Stimulated activated CD4-positive, alpha-beta T cell treated with anti-CD3 and anti-CD28 coated beads, TNF-alpha, amount 100 ng/mL, for 1 hour (primary cell): ENCODE measurements at places on chromosomes 4 and X.

DNA sequence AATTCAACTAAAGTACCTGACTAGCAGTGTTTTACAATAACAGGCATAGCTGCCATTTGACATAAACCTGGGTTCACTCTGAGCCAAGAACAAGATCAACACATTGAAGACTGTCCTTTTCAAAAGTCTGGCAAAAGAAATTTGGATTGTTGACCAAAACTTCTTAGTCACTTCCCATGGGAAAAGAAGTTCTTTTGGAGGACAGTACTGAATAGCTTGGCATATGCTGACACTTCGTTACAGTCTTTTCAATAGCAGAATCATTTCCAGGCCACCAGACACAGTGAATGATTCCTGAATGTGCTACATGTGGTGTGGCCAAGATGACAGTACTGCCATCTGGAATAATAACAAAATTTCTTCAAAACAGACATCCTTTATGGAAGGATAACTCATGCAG is 560.3 kb downstream of the GRID2 start:
- no peak for DNase-seq

- DNase-seq = no peak
These were observed 26.8 kb upstream of the FMR1 start for GRCh38 chrX:147884958-147885357.

- DNase-seq = no peak
These were observed 28.6 kb downstream of the RGS12 start for GRCh38 chr4:3321295-3321889.

DNA sequence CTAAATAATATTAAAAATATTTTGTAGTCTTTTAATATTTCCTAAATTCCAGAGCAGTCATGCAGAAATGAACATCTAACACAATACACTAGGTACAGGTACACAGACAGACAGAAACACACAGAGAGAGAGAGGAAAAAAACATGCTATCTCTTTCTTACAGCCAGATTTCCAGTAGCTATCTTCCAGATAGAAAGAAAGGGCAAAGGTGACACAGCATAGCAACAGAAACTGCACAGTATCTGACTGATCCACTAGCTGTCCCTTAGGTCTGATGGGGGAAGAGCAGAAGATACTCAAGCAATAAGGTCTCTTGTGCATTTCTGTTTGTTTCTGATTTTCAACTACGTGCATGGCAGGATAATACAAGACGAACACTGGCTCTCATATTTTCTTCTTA is 7.8 kb downstream of the FBXW7 start:
- no peak for DNase-seq

DNA sequence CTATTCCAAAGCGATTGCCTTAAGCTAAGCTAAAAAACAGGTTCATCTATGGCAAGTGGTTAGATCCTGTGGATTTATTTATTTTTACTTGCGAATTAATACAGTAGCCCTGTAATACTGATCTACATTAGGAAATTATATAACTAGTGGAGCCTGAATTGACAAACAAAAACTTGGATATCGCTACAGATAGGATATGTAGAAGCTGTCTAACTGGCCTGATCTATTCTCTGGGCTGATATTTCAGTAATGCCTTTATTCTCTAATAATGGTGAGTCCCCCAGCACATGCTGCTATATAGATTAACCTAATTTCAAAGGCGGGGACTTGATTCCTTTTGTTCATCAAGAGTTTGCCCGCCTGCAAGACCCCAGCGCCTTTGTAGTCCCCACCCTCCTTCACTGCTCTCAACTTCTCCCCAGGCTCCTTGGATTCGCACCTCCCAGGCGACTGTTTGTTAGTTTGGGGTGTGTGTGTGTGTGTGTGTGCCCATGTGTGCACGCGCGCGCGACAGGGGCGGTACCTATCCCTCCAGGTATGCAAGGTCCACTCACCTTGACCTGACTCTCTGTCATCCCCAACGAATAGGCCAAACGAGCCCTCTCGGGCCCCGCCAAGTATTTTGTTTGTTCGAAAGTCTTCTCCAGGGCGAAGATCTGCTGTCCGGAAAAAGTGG is 3.8 kb downstream of the NKX6-1 start:
- DNase-seq = no peak

DNA sequence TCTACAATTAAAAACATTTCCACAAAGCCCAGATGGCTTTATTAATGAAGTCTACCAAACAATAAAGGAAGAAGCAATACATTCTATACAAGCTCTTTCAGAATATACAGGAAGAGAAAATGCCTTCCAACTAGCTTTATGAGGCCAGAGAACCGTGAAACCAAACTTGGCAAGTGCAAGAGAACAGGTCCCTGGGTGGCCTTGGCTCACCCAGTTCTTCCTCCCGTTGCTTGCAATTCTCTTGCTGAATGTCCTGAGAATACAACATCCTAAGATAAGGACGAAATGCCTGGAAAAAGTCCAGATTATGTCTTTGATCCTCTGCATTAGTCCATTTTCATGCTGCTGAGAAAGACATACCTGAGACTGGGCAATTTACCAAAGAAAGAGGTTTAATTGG is 204.9 kb downstream of the MAD2L1 start:
- no peak for DNase-seq

- no peak for DNase-seq
These were observed 544.0 kb upstream of the AMOT start for GRCh38 chrX:113384628-113385027.

GRCh38 chr4:142396279-142396678 is 449.8 kb downstream of the INPP4B start:
- DNase-seq = no peak

DNA sequence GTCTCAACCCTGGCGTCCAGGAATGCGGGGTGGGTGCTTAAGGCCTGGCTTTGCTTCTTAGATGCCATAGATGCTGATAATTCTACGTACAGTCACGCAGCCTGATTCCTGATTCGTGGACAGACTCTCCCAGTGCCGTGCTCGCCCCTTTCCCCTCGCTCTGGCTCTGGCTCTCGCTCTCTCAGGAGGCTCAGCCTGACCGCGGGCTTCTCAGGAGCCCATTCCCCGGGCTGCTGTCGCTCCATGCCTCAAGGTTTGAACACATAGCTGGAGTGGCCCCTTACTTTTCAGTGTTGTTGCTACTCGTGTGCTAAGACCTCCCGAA is 59.2 kb upstream of the ZC4H2 start:
- DNase-seq = no peak

GRCh38 chrX:35561985-35562384 is 236.2 kb upstream of the MAGEB16 start:
- no peak for DNase-seq

DNA sequence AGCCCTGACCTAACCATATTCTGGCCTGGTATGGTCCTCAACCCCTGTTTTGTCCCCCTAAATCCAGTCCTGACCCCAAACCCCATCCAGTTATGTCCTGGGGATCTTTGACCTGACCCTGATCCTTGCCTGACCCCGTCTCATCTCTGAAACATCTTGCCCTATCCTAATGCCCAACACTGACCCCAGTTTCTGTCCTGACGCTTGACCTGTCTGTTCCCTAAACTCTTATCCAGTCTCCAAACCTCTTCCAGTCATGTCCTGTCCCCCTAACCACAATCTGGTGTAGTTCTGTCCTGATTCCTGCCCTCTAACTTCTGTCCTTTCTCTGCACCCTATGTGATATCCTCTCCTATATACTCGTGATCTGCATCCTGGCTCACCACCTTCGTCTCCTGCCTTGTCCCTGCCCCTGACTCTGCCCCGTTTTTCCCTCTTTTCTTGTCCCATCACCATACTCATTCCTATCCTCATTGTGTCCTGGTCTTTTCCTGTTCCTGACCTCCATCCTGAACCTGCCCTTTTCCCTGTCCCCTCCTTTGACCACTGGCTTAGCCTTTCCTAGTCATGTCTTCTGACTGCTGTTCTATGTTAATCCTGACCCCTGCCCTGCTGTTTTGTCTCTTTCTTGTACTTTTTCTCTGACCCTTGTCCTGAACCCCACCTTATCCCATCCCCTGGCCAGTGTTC is 4.6 kb upstream of the CCDC120 start:
- no peak for DNase-seq

GRCh38 chr4:61921920-61922319 is 721.8 kb downstream of the ADGRL3 start:
- DNase-seq = no peak

- DNase-seq = no peak
These were observed 275.5 kb downstream of the CFAP299 start for GRCh38 chr4:80610845-80611677.

DNA sequence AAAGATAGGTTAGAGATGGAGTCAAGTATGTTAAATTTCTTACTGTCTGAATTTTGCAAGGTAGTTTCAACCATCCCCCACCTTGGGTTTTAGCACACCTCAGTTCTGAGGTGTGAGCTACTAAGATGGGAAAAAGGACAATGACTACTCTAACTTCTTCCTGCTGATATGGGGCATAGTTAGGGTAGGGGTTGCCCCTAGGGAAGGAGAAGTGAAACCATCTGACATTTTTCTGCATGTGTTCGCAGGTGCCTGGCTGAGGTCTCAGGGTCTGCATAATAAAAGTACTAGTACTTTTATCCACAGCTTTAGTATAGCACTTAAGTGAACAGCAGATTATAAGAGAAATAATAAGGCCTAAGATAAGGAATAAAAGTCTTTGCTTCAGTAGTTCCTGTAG is 129.5 kb upstream of the CYSLTR1 start:
- DNase-seq = no peak
